ENCODE measurements at places on chromosomes 2 and 18. TPM values are rescaled to one million over a fixed set of nuclear protein-coding genes. Genes with fewer than 3 reads are reported as not detected.

Gene ICOS
- not detected for total RNA-seq

Gene GATA6
- total RNA-seq: 1.4 TPM

Gene GYPC
- not detected for total RNA-seq

Gene HES6
- 7.0 TPM for total RNA-seq

Gene MGAT4A
- total RNA-seq: 1.4 TPM

Gene GAREM1
- 8.2 TPM for total RNA-seq

Gene SRD5A2
- total RNA-seq: 0.02 TPM

Gene MEP1B
- 0.05 TPM for total RNA-seq

Gene MCM6
- total RNA-seq: 44.8 TPM

Gene KCNJ3
- not detected for total RNA-seq

Gene DNAH7
- 1.0 TPM for total RNA-seq

Gene MRO
- total RNA-seq: 0.05 TPM

Gene CNDP1
- total RNA-seq: not detected

Gene TSPYL6
- total RNA-seq: not detected

Gene PSMA8
- total RNA-seq: not detected

Gene ANKRD30B
- total RNA-seq: not detected

Gene SIX2
- total RNA-seq: 2.5 TPM

Gene ARHGEF4
- total RNA-seq: 7.8 TPM

Gene MYO5B
- 8.7 TPM for total RNA-seq

Gene KCNF1
- 30.5 TPM for total RNA-seq

Gene TBR1
- total RNA-seq: 0.01 TPM
